ENCODE measurements at places on chromosomes 6 and 20.

GRCh38 chr6:39867592-39867991, 66.7 kb downstream of the MOCS1 start:
- no peak for DNase-seq

DNA sequence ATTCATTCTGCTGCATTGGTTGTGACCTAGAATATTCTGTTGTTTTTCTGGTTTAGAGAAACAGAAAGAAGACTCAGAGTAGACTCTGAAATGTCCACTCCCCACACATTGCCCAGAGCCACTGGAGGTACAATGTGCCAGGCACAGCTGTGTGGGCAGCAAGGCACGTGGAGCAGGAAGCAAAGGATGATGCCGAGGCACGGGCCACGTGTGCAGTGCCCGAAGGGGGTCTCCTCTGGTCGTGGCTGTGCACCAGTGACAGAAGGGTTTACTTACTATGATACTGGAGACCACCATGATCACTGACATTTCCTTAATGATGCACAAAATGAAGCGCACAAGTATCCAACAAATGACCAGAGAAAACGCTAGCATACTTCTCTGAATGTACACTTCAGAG, 488.9 kb downstream of the PRKN start:
- DNase-seq = no peak

GRCh38 chr6:24057030-24057429, 69.0 kb upstream of the NRSN1 start:
- DNase-seq = no peak

GRCh38 chr20:17721802-17722486, 22.2 kb downstream of the BANF2 start:
- no peak for DNase-seq

DNA sequence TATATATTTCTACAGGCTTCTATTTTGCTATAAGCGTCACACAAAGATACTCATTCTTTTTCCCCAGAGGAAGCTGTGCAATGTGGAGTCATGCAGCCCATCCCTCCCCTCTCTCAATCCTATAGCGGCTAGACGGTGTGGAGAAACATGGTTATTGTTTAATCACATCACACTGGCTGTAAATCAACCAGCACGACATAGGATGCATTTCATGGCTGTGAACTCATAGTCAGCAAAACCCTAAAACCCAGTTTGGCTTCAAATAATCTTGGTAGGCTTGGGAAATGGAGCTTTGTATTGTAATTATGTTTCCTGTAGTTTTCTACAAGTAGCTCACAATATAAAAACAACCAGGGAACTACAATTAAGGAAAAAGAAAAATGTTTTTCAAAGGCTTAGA, 16.8 kb downstream of the FOXC1 start:
- DNase-seq = no peak

- DNase-seq = no peak
Measured at GRCh38 chr6:21022343-21023107, 488.3 kb downstream of the CDKAL1 start.

- DNase-seq = no peak
Measured at GRCh38 chr6:50891290-50891689, 72.6 kb downstream of the TFAP2B start.

- DNase-seq = no peak
Measured at GRCh38 chr20:35263532-35264341, 14.2 kb downstream of the MMP24OS start.

DNA sequence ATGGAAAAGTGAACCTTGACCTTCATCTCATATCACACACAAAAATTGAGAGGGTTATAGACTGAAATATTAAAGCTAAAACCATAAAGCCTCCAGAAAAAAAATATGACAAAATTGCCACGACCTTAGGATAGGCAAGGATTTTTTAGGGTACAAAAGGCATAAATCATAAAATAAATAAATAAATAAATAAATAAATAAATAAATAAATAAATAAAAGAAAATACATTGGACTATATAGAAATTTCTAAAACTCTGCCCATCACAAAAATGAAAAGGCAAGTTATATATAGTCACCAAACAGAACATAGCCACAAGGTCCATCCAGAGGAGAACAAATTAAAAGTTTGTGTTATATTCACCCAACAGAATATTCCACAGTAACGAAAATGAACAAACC, 108.6 kb downstream of the INSM1 start:
- no peak for DNase-seq

DNA sequence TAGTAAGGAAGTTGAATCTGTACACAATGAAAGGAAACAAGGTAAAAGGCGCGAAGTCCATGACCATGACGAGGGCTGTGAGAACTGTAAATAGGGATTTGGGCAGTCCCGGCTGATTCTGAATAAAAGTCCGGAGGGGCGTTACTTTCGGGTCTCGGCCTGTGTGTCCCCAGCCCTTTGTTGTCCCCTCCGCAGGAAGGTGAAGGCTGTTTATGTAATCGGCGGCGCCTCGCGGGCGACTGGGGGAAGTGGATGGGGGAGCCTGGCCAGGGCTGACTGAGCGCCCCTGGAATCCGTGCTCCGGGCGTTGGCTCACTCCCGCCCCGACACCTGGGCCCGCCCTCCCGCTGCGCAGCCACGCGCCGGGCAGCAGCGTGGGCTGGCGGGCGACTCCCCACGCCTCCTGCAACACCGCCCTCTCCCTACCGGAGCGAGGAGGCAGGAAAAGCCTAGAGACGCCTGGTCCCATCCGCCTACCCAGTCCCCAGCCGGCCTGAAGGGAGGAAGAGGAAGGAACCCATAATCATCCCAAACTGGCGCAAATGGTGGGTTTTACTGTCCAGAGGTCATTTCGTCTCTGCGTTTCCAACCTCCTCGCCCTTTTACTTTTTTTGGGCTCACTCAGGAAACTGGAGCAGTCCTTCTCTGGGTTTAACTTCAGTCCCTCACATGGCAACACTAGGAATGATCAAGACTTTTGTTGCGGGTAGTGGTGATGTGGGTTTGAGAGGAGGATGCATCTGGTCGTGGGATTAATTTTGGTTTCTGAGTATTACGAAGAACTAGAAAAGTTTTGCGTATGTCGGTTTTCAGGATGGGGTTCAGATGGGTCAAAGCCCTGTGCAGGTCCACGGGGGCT, 12.1 kb downstream of the TRIM31 start:
- DNase-seq = no peak

DNA sequence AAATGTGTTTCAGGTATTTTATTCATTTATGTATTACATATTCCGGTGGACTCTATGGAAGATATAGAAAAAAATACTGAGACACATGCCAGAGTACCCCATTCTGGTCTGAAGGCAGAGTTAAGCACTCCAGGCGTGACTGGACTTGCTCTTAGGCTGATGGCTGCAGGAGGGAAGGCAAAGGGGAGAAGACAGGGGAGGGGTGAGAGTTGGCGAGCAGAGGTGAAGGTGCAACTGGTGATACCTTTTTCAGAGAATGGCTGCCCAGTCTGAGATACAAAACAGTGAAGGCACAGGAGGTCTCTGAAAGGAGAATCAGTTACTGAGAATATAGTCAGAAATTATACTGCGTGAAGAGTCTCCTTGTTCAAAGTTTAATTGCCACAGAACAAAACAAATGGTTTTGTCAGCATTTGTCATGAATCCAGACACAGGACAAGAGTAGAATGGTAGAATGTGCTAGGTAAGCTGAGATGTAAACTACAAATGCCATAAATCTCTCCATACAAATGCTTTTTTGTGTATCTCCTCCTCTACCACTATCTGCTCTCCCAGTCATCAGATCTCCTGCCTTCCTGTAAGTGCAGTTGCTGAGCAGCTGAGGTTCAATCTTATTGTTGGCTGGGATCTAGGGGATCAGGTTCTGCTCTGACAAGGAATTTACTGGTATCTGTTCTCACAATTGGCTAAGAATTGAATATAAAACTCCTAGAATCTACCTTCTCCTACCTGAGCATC, 104.2 kb upstream of the DST start:
- DNase-seq = no peak

- no peak for DNase-seq
Measured at GRCh38 chr20:5971203-5971602, 20.8 kb downstream of the MCM8 start.

DNA sequence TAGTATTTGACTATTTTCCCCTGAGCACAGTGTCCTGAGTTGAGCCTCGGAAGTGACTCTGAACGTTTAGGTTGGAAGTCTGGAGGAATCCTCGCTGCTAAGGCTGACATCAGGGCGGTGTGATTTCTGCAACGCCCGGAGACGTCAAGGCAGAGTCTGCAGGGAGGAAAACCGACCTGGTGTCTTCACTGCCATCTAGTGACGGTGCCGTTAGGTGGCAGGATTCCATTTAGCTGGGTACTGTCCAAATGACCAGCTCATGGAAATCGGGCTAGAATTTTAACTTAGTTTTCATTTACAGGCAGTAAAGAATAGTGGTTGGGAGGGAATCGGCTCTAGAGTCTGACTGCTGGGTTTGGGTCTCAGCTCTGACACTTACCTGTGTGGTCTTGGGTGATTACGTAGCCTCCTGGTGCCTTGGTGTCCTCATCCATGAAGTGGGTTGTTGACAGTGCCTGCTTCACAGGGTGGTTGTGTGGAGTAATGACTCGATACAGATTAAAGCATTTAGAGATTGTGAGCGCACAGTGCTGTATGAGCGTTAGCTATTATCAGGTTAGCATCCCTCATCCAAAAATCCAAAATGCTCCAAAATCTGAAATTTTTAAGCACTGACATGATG, 35.0 kb downstream of the FOXF2 start:
- DNase-seq = no peak

DNA sequence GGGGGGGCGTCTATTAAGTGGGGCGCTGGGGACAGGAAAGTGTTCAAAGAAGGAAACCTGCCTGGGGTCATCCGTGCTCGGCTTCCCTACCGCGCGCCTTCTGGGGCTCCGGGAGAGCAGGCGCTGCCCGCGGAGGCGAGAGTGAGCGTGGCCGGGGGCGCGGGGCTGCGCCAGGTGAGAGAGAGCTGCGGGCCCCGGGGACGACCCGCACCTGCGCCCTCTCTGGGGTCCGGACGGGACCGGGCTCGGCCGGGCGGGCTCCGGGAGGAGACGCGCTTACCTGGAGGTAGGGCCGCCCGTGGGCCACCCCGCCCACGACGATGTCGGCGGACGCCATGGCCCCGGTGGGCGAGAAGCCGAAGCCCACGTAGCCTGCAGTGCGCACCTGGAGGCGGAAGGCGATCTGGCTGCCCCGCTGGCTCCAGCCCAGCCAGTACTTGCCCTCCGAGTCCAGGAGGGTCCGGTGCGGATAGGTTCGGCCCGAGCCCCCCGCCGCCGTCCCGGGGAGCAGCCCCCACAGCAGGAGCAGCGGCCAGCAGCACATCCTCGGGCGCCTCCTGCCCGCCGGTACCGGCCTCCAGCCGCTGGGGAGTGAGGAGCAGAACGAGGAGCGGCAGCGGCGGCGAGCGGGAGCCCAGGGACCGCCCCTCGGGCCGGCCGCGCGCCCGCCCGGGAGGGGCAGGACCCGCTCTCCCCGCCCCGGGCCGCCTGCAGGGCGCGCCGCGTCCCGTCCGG, at the start of gene MOXD1:
TSS of gene MOXD1 (minus strand) at position 593 of the 735 bp plus-strand sequence. CDS start at position 544, 49 bp downstream.
- no peak for DNase-seq

DNA sequence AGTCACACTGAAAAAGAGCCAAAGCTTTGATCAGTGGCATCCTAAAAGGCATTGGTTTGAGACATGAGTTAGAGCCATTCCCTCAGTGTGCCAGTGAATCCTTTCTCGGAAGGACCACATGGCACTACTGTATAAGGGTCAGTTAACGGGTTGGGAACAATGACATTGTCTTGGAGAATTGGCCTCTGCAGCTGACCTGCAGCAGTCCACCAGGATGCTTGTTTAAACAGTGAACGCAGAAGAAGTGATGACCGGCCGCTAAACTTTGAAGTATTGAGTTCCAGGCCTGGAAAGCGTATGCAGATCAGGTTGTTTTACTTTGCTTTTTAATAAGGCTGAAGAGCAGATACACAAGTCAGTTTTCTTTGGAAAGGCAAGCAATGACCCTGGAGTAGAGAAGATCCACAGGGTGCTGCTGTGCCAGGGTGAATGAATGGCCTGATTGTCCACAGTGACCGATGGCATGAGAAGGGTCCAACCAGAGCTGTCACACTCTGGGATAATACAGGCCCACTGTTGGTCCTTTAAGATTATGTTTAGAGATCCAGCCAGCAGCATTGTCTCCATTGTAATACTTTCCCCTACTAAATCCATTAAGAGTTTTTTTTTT, 57.8 kb downstream of the GMPR start:
- no peak for DNase-seq

DNA sequence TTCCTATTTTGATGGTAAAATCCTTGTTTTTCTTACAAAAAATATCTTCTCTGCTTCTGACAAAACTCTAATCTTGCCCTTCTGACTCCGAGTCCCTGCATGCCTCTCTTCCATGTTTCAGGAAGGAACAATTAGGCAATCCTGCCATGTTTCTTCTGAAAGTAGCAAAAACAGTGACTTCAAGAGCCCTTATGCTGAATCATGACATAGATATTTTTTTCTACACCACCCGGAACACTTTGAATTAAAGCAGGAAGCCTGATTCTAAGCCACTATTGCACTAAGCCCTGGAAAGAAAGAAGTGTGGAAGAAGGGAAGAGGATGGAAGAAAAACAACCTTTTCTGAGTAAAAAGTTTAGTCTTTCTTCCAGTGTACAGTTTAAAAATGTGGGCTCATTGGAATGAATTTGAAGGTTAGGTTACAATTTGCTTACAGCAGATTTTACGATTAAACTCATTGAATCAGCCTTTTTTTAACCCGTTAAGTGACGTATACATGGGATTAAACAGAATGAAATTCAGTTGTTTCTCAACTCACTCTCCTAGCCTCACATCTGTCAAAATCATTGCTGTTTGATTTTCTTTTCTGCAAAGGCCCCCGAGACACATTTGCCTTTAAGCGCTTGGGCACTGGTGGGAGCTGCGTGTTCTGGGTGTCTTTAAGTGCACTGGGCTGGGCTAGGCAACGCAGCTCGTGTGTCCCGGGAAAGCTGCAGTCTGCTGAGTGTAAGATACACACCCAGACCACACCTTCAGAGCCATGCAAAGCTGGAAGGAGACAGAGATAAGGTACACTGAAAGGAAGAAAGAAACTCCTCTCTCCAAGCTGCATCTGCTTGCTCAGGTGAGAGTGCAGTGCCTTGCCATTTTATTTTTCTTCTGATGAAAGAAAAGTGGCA, 159.4 kb upstream of the CITED2 start:
- DNase-seq = no peak

- DNase-seq = no peak
Measured at GRCh38 chr6:130018744-130019325, 454 bp downstream of the L3MBTL3 start.

All from stimulated activated CD8-positive, alpha-beta memory T cell treated with anti-CD3 and anti-CD28 coated beads, Interleukin-15, amount 100 ng/mL, for 4 hours (primary cell).